ENCODE measurements at places on chromosomes 12 and 14.
A peak's percentile ranks its signal among the peaks of the same experiment; 100 is the strongest.

DNA sequence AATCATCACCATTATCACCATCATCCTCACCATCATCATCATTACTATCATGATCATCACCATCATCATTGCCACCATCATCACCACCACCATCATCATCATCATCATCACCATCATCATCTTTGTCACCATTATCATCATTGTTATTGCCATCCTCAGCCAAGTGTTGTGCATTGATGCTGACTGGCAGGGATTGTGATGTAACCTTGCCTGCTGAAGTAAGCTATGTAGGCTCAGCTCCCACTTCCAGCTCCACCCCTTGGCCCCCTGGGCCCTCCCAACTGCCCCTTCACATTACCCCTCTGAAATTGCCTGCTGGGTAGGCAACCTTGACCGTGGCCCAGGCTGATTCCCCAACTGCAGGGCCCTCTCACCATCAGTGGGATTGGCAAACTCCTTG is 37.6 kb downstream of the SVOP start:
- DNase-seq, result no peak

- no peak for DNase-seq
Observed at GRCh38 chr14:80979951-80980350, 24.5 kb downstream of the TSHR start.

DNA sequence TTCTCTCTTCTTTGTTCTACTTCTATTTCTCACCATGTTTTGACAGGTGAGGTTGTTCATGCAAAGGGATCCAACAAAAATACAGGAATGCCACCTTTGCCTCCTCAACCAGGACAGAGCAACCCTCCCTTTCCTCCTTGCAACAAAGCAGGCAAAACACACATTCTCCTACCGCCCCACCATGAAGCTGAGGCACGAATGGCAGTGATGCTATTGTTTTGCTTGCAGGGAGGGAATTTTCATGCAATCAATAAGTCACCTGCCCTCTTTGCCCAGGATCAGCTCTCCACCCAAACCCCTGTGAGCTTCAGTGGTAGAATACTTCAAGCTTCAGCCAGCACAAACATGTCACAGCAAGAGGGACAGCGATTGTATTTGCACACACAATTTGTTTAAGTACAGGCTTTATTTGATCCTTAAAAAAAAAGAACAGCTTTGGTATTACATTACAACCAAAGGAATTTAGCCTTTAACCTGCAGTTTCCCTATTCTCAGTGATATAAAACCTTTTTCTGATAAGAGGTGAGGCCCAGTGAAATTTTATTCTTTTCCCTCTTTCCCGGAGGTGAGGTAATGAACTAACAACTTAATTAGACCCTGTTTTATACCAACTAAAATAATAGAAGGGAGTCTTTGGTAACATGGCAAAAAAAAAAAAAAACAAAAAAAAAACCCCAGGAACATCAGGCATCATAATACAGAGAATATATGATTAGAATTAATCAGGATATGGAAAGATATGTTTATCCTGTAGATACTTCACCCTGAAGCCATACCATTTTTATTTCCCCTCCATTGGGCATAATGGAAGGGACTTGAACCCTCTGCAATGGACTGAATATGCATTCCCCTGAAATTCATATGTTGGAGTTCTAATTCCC is 87.0 kb upstream of the EEA1 start:
- no peak for DNase-seq

- no peak for DNase-seq
Observed at GRCh38 chr12:89593873-89594272, 68.0 kb upstream of the POC1B start.

- DNase-seq, result no peak
Observed at GRCh38 chr12:115864396-115864795, 413.1 kb downstream of the MED13L start.

DNA sequence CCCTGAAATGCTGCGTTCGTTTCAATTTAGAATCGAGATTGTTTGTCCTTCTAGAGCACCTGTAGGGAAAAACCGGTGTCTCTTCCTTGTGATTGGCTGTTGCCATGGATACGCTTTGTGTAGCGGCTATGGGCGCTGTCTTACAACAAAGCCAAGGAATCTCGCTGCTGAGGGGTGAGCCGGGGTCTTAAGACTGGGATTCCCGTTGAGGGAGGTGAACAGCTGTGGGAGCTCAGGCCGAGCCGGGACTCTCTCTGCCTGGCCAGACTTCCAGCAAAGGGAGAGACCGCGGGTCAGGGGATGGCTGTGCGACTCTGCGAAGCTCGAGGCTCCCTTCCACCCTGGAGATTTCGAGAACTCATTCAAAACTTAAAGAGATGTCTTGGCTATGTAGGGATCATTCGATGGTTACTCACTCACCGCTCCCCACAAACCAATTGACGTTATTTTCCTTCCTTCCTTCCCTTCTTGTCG is at the start of the genes LRRIQ1 and TSPAN19:
Gene LRRIQ1, plus strand, starts transcription at position 118 of the 474 bp plus-strand sequence. CDS start 1,826 bp downstream, outside the sequence.
Gene TSPAN19, minus strand, starts transcription at position 44 of the 474 bp plus-strand sequence. CDS start 6,331 bp downstream, outside the sequence.
- peak; percentile 94 for DNase-seq

DNA sequence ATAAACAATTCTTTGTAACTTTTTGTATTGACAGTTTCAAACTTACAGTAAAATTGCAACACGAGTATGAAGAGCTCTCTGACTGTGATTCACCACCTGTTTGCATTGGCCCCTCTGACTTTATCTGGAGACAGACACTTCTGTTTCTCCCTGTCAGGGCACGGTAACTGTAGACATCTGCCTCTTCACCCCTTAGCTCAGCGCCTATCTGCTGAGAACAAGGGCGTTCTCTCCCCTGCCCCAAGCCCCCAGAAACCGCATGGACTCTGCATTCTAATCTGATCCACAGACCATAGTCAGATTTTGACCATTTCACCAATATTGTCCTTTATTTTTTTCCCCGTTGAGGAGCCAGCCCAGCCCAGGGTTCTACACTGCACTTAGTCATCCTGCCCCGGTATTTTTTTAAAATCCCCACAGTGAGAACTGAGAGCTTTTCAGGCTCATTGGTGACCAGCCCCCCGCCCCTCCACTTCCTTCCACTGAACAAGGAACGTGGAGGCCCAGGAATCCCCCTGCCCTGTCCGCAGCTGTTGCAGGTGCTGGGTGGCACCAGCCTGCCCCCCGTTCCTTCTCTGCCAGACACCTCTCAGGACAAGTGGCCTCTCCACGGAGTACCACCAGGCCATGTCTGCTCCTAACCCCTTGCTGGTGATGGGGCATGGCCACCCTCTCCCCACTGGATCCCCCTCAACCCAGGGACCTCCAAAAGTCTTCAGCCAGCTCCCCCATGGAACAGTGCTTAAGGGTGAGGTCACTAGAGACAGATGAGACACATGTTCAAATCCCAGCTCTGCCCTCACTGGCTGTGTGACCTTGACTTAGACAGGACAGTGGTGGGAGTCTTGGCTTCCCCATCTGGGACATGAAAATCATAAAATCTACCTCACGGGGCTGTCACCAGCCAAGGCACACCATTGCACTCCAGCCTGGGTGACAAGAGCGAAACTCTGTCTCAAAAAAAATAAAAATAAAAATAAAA is 11.2 kb downstream of the RHOF start:
- no peak for DNase-seq

GRCh38 chr12:82426081-82426480 is 67.8 kb downstream of the METTL25 start:
- DNase-seq, result peak; percentile 4

GRCh38 chr14:89634037-89634436 is 217.0 kb upstream of the FOXN3 start:
- no peak for DNase-seq

GRCh38 chr14:101255765-101256125 is 305.6 kb upstream of the DIO3 start:
- no peak for DNase-seq

DNA sequence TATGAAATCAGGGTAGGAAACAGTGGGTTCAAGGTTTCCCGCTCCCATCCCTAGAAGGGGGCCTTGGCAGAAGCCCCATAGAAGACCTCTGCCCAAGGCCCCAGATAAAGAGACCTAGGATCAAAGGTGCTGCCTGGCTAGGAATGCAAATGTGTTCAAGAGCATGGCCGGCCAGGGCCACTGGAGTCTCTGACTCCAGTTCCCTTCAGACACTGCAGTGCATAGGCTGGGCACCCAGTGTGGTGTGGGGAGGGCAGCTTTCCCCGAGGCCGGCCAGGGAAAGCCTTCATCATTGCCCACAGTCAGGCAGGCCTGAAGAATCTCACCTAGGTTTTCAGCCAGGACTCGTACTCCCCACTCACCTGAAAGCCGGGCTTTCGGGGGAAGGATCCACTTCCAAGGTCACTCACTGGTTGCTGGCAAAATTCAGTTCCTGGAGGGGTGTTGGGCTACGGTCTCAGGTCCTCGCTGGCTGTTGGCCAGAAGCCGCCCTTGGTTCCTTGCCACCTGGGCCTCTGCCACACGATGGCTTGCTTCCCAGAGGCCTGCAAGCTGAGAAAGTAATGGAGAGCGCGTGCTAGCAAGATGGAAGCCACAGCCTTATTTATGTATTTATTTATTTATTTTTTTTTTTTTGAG is 9.7 kb upstream of the PEBP1 start:
- no peak for DNase-seq

DNA sequence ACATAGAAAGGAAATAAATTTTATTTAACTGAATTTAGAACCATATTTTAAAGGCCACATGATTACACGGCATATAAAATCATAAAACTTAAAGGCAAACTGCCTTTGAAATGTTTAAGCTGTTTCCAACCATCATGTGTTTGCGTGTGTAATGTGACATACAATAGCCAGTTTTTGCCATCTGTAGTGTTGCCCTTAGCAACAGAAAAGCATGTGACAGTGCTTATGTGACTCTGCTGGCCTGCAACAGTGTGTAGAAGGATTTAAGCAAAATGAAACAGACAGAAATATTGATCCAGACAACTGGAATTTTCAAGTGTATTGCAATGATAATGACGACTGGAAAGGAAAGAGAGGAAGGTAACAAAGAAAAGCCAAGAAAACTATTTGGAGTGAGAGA is 49.5 kb downstream of the TSPAN19 start:
- DNase-seq, result no peak

- peak; percentile 7 for DNase-seq
Observed at GRCh38 chr12:31828071-31828470, 99.2 kb upstream of the AMN1 start.

- DNase-seq, result no peak
Observed at GRCh38 chr12:92911339-92911738, 17.8 kb downstream of the EEA1 start.

- peak; percentile 3 for DNase-seq
Observed at GRCh38 chr14:48323665-48324064, 648.3 kb upstream of the MDGA2 start.

GRCh38 chr12:105330283-105330930 is at the start of gene C12orf75:
Gene C12orf75, plus strand, starts transcription at chr12:105330691. Its CDS starts 201 bp downstream, at chr12:105330892.
- DNase-seq, result peak; percentile 61

DNA sequence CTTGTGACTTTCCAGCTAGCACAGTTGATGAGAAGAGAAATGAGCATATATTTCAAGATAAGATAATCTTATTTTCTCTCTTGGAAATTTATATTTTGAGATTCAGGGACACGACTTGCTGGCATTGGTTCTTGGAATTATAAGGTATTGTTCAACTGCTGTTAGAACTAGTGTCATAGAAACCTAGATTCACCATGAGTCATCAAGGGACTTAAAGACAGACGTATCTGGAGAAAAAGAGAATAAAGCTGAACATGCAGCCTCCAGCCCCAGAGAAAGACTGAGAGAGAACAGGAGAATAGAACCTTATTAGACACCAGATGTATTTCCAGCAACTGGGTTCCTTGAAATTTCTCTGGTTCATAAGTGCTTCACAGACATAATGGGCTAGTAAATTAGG is 194.4 kb upstream of the PPFIA2 start:
- no peak for DNase-seq

- DNase-seq, result no peak
Observed at GRCh38 chr12:58117201-58117600, 175.8 kb downstream of the ATP23 start.

- no peak for DNase-seq
Observed at GRCh38 chr14:24337144-24337823, 2.4 kb upstream of the ADCY4 start.

GRCh38 chr14:45664668-45665356 is 411.8 kb upstream of the MIS18BP1 start:
- DNase-seq, result no peak

DNA sequence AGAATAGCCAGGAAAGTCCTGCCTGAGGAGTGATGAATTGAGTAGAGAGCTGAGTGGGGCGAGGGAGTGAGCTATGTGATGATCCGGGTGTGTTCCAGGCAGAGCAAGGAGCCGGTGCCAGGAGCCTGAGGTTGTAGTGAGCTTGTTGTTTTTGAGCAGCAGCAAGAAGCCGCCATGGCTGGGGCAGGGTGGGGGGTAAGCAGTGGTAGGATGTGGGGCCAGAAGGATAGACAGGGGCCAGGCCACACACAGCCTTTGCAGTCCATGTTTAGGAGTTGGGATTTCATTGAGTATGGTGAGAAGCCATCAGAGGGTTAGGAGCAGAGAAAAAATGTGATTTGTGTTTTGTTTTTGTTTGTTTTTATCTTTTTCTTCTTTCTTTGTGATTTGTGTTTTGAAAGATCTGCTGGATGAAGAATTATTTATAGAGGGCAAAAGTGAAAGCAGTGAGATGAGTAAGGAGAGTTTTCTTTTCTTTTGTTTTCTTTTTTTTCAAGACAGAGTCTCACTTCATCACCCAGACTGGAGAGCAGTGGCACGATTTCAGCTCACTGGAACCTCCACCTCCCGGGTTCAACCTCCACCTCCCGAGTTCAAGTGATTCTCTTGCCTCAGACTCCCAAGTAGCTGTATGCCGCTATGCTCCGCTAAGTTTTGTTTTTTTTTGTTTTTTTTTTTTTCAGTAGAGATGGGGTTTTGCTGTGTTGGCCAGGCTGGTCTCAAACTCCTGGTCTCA is 92.3 kb upstream of the BCAT1 start:
- DNase-seq, result peak; percentile 3

GRCh38 chr12:130990034-130990433 is 36.3 kb downstream of the ADGRD1 start:
- no peak for DNase-seq

GRCh38 chr14:50344116-50344775 is 32.1 kb downstream of the DMAC2L start:
- no peak for DNase-seq

GRCh38 chr12:54572881-54573280 is 15.6 kb downstream of the PPP1R1A start:
- DNase-seq, result no peak

- DNase-seq, result no peak
Observed at GRCh38 chr12:75771023-75771422, 259.6 kb upstream of the KRR1 start.

All from fibroblast of pulmonary artery (primary cell).